OCI-M1 (cell line): ENCODE measurements at places on chromosomes 7 and 10.

- DNase-seq: no peak
Measured at GRCh38 chr10:24589265-24589664, 134.4 kb downstream of the ARHGAP21 start.

GRCh38 chr7:50594136-50594535 lies 28.9 kb upstream of the DDC start:
- DNase-seq: no peak

- no peak for DNase-seq
Measured at GRCh38 chr7:142025896-142026295, 30.2 kb downstream of the MGAM start.

GRCh38 chr7:11881680-11882079 lies 49.7 kb upstream of the THSD7A start:
- no peak for DNase-seq

DNA sequence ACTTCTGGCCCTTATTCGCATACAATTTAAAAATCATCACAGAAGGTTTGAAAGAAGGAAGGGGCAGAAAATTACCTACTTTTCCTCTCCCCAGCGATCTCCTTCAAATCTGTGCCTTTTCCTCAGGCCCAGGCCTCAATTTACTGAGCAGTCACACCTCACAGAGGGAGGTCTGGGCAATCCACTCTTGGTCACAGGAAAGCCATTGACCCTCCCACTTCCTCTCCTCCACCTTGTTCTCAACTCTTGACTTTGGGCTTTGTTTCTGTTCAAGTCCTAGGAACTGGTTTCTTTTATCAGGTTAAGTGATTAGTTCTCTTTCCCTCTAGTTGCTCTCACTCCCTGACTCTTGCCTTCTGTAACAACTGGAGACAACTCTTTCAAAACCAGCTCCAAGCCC lies 37.0 kb upstream of the ATRNL1 start:
- DNase-seq: no peak

- DNase-seq: no peak
Measured at GRCh38 chr10:18918532-18918931, 130.1 kb upstream of the MALRD1 start.

DNA sequence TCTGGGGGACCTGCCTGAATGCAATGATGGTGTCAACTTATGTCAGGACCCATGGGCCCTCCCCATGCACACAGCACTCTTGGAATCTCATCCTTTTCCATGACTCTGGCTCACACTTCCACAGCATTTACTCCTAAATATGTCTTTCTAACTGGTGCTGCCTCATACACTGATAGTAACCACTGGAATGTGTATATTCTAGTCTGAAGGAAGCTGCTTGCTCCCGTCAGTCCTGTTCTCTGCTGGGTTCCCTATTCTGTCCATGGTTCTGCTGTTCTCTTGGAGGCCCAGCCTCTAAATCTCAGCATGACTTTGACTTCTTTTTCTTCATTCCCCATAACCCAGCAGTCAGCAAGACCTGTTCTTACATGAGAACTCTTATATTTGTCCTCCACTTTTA lies 1055.1 kb downstream of the KCNMA1 start:
- DNase-seq: no peak

DNA sequence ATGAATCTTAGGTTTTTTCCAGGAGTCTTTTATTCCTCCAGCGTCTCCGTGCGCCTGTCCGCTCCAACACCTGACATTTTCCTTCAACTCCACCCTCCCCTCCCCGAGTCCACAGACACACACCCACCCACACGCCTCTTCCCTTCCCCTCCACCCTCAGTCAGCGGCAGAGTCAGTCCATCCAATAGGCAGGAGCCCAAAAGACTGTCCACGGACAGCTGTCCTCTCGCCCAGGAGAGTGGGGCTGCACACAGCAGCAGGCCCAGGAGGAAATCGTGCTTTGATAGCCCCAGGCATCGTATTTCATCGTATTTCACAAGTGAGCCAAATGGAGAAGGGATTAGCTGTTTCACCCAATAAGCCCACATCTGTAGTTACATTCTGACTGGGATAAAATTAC lies 285.1 kb downstream of the ZEB1 start:
- DNase-seq: no peak

DNA sequence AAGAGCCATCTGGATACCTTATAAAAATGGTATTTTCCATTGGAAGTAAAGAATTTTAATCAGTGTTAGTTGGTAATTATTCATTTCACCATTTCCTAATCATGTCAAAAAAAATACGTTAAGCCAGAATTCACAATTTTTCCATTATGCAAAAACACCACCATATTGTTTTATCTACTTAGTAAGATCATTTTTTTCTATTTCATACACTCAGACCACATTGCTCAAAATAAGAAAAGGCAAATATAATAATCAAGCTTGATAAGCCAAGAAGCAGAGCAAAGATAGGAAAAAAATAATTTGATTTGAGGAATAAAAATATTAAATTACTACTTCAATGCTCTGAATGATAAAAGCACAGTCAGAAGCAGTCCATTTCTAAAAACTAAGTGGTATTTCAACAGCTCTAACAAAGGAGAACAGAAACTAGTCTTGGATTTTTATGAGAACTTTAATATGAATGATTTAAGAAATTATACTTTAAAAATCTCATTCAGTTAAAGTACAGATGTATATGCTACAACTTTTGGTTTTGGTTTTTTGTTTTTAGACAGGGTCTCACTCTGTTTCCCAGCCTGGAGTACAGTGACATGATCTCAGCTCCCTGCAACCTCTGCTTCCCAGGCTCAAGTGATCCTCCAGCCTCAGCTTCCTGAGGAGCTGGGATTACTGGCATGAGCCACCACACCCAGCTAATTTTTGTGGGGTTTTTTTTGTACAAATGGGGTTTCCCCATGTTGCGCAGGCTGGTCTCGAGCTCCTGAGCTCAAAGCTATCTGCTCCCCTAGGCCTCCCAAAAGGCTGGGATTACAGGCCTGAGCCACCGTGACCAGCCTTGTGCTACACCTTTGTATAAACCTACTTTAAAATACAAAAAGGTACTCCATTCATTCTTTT lies 46.6 kb downstream of the LRRN3 start:
- DNase-seq: no peak

GRCh38 chr10:132889556-132889955 lies 52.8 kb downstream of the CFAP46 start:
- DNase-seq: no peak

- DNase-seq: peak; percentile 42
Measured at GRCh38 chr7:77887567-77887966, 89.0 kb downstream of the PHTF2 start.

DNA sequence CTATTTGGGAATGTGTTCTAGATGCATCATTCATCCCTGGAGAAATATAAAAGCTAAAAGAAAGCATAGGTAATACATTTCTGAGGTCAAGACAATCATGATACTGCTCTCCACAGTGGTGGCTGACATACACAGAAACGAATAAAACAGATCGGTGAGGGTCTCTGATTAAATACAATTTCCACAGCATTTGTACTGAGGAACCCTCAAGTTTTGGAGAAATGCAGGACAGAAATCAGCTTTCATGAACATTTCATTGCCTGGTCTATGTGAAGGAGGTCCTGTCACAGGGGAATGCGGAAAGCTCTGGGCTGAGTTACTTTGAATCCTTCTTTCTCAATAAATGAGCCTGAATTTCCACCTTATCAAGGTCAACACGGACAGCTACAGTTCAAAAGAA lies 67.9 kb upstream of the ITGB1 start:
- no peak for DNase-seq
